ENCODE measurements at places on chromosomes 5 and 9.
A peak's percentile ranks its signal among the peaks of the same experiment; 100 is the strongest.

GRCh38 chr5:73441378-73441777 is 7.2 kb downstream of the FOXD1 start:
- DNase-seq, result no peak

DNA sequence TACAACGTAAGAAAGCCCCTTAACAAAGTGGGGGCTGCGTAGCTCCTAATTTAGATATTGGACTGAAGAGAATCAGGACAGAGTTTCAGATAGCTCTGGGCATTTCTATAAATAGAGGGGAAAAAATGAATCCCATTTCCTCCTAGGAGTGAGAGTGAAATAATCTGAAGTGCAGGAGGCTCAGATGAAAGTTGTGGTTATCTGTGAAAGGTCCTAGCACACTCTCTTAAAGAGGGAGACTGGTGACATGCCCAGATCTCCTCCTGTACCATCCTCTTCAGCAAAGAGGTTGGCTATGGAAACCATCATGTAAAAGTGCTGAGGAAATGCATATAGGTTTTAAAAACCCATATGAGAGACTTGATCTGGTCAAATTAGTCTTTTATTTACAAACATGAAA is 143.4 kb downstream of the GABRB2 start:
- DNase-seq, result no peak

GRCh38 chr5:6717687-6718086 is 4.5 kb downstream of the TENT4A start:
- no peak for DNase-seq

GRCh38 chr5:72434781-72435437 is 72.3 kb downstream of the ZNF366 start:
- no peak for DNase-seq

DNA sequence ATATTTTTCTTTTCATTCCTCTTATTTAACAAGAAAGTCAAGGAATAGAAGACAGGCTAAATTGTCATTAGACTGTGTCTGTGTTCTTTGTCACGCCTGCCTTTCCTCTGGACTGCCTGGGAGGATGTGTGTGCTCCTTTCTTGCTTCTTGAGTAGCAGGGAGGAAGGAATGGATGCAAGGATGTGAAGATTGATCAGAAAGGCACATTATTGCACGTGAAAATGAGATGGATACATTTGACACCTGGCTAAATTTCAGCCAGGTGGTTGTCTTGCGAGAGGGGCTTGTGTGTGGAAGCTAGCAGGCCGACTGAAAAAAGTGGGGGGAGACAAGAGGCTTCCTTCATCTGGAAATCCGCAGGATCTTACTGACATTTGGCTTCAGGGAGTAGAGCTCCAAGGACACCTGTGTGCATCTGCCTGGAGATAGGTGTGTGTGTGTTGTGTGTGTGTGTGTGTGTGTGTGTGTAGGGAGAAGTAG is 200.1 kb downstream of the MEF2C start:
- no peak for DNase-seq

DNA sequence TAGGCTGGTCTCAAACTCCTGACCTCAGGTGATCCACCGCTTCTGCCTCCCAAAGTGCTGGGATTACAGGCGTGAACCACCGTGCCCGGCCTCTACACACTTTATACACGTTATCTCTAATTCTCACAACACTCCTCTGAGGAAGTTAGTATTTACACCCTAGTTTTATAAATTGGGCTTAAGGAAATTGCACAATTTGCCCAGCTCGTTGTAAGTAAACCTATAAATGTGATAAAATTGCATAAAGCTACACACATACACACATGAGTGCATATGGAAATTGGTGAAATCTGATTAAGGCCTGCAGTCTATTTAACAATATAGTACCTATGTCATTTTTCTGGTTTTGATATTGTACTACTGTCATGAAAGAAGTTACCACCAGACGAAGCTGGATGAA is 4.4 kb upstream of the SLC4A9 start:
- DNase-seq, result no peak

- peak; percentile 42 for DNase-seq
Observed at GRCh38 chr5:158414333-158414762, 555.4 kb upstream of the CLINT1 start.

DNA sequence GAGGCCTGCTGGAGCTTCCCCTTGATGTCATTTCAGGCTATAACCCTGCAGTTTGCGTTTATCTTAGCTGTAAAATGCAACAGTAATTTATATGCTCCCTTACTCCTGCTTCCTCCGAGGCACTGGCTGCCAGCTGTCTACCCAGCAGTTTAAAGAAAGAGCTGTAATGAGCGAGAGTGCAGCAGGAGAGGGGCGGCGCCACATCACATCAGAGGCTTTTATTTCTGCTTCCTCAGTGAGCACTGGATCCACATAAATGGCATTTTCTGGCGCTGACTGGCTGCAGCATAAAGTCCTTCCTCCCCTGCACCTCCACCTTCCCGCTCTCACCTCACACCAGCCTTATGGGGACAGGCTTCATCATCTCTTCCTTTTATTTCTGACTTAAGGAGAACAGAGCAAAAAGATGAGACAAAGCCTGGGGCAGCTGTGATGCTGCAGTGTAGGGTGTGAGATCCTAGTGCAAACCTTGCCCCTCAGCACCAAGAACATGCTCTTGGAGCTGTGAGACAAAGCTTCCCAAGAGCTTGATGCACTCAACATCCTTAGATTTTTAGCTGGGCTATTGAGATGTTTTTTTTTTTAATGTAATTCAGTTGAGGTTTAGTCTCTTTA is 829.6 kb upstream of the ZNF608 start:
- DNase-seq, result no peak

Measured in fibroblast of the aortic adventitia (primary cell).